ENCODE measurements at places on chromosomes 7 and 10. TPM values are rescaled to one million over a fixed set of nuclear protein-coding genes. Genes with fewer than 3 reads are reported as not detected.

Gene LAMB1
- total RNA-seq: 285 TPM

DNA sequence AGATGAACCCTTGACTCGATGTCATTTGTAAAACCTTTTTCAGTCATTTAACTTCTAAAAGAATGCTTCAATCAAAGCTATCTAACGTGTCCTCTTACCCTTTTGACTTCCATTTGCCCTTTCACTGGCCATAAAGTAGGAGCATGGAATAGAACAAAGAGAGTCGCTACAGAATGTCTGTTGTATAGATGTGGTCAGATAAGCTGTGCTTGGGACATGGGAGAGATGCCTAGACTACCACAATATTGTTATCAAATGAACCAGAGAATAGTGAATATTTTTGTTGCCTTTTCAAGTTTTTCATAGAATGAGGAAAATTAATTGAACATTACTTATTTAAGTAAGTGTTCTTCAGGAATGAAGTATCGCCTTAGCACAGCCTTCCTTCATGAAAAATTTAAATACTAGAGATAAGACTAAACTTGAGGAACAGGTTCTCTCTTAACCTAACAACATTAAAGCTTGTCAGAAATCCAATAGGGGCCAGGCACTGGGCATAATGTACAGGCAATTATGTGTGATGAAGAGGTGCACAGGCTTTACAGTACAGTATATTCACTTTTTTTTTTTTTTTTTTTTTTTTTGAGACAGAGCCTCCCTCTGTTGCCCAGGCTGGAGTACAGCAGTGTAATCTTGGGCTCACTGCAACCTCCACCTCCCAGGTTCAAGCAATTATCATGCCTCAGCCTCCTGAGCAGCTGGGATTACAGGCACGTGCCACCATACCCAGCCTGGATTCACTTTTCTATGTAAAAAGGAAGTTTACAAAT, 7.5 kb upstream of the KMT2E start:
- DNase-seq: peak; percentile 49

GRCh38 chr10:73862011-73862410, 12.3 kb downstream of the CAMK2G start:
- no peak for DNase-seq

GRCh38 chr10:44724415-44725174, 186.5 kb upstream of the TMEM72 start:
- no peak for DNase-seq

- DNase-seq: no peak
These were observed 1183.4 kb upstream of the AUTS2 start for GRCh38 chr7:68414631-68415425.

Gene AKR1C4
- not detected for total RNA-seq

Gene PRTFDC1
- total RNA-seq: 4.0 TPM
